ENCODE measurements at places on chromosomes 7 and 10.

DNA sequence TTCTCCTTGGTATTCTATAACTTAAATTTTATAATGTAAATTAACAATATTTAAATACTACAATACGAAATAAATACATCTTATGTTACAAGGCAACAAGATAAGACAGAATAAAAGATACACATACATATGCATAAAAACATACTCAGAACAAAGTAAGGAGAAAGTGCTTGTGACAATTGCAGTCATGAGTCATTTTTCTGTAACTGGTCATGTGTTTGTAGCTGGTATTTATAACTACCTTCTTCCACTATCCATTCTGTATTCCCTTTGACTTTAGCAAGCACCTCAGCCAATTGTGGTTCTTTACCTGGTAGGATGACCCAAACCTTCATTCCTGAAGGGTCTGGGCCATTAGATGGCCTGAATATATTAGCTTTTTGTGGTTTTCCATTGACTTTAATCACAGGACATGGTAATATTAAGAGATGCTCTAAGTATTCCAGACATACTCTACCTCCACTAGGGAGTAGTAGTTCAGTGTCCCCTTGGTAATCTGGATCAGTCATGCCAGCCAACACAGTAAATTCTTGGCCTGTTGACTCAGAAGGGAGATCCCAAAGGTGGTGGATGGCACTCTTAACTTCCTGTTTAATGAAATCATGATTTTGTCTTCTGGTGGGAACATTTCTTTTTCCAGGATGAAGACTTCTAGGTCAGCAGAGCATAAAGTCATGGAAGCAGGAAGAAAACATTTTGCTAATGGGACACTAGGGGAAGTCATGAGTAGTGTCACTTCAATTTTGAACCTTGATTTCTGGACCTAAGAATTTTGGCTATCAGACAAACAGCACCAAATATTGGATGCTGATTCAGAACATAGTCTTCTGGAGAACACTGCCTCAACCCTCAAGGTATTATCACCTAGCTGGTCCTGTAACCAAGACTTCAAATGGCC lies 733.7 kb upstream of the IGFBP3 start:
- DNase-seq, result no peak

GRCh38 chr10:70137927-70138883 lies 5.6 kb upstream of the AIFM2 start:
- no peak for DNase-seq

GRCh38 chr10:86359111-86359510 lies 7.5 kb downstream of the GRID1 start:
- no peak for DNase-seq

DNA sequence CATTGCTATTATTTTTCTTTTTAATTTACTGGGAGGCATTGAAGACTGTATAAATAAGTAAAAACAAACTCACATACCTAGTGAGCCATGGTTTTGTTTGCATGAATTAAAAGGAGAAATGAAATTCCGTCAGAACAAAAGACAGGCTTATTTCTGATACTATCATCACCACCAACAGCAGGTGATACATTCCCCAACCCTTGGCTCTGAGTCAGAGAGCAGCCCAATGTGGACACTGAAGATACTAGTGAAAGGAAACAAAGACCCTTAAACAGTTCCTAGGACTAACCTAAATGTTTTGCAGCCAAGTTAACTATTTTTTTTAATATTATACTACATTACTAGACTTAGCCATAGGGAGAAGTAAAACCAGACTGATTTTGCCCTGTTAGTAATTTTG lies 31.6 kb downstream of the CHRM2 start:
- DNase-seq, result no peak

GRCh38 chr7:140640060-140640637 lies 464 bp downstream of the DENND2A start:
- peak; percentile 42 for DNase-seq

GRCh38 chr7:111878785-111879184 lies 316.5 kb upstream of the IMMP2L start:
- no peak for DNase-seq

GRCh38 chr10:49255883-49256282 lies 43.1 kb upstream of the C10orf71 start:
- no peak for DNase-seq

DNA sequence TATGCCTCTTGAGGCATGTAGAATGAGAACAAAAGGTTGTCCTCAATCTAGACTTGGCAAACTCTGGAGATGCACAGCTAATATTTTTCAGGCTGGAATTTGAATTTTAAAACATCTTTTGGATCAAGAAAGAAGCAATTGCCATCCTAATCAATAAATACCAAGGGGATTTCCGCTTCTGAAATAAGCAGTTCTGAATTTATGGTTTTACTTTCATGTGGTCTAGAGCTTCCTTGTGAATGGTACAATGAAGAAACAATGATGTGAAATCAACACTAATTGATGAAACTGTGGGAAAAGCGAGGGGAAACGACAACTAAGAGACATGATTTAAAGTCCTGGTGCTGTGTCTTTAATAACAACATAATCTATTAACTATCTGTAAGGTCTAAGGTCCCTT lies 1202.7 kb downstream of the SORCS3 start:
- DNase-seq, result no peak

GRCh38 chr10:92801978-92802872 lies 46.1 kb upstream of the EXOC6 start:
- no peak for DNase-seq

DNA sequence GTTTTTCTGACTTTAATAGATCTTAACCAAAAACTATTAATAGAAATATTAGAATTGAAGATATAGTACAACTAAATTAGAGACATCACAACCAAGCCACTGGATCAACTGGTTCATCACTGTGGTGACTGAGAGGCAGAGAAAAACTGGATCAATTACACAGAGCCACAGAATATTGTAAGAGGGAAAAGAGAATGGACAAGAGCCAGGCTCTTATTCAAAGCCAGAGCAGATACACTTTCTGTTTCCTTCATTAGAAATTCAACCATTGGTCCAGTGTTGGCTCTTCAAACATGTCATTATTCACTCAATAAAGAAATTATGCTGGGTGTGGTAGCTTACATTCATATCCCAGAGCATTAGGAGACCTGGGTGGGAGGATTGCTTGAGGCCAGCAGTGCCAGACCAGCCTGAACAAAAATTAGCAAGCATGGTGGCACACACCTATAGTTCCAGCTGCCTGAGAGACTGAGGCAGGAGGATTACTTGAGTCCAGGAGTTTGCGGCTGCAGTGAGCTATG lies 295.1 kb downstream of the NEBL start:
- DNase-seq, result no peak

- no peak for DNase-seq
Observed at GRCh38 chr10:88541116-88541626, 41.9 kb downstream of the RNLS start.

DNA sequence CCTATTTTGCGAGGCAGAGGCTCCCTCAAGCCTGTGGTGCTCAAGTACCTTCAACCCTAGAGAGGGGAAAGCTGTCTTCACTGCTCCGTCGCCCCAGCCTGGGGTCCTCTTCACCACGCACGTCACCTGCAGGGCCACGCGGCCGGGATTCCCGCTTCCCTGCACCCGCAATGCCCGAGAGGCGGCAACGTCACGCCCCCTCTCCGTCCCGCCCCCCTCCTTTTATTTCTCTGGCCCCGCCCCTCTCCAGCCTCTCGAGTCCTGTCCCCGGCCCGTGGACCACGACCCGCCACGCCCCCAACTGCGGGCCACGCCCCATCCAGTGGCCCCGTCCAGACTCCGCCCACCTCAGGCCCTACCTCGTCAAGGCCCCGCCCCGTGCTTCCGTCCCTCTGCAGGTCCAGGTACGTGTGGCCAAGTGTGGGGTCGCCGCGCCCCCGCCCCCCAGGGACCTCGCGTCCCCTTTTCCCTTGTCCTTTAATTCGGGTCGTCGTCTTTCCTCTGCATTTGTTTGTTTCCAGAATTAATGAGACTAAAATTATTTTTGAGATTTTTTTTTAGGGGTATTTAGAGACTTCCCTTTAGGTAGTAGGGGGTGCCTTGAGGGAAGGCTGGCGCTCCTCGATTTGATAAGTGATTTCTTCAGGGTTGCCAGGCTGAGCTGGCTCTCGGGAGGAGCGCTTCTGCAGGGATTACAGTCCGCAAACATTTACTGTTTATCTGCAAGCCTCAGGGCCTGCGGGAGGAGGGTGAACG lies 69.8 kb upstream of the BAIAP2L1 start:
- DNase-seq, result peak; percentile 45

GRCh38 chr10:3413937-3414666 lies 241.5 kb upstream of the PITRM1 start:
- no peak for DNase-seq

DNA sequence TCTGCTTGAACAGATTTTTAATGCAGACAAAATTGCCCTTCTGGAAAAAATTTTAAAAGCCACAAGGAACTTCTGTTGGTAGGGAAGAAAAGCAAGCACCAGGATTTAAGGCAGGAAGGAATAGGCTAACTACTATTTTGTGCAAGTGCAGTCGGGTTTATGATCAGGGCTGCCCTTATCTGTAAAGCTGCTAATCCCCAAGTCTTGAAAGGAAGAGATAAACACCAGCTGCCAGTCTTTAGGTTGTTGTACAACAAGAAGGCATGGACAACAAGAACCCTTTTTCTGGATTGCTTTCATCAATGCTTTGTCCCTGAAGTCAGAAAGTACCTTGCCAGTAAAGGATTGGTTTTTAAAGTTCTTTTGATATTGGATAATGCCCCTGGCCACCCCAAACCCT lies 40.7 kb downstream of the RALA start:
- no peak for DNase-seq

DNA sequence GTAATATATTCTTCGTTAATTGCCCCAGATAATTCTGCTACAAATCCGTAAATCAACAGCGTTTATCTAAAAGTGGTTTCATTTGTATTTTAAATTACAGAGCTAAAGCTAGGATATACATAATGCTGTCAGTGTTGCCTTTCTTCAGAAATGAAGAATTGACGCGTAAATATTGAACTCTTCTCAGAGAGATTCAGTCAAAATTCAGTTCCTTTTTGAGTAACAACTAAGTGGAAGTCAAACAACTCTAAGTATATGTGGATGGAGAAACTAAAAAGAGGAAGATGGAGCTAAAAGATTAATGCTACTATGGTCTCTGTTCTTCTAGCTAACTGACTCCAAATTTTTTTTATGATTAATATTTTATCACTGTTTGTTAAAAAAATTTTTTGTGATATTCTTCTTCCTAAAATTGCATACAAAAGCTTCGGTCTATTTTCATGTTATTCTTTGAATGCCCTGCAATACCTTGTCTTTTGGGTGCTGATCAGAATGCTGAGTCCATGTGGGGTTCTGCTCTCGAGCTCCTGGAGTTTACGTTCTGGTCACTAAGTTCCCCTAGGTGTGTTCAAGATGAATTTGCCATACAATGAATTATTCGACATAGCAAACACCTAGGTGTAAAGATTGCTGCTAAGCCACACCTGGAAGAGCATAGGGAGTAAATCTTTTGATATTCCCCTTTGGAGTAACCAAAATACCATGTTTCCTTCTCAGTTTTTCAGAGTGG lies 20.7 kb downstream of the MDFIC start:
- no peak for DNase-seq

- no peak for DNase-seq
Observed at GRCh38 chr7:75623390-75624133, 115.2 kb downstream of the HIP1 start.

- no peak for DNase-seq
Observed at GRCh38 chr7:70387217-70387616, 744.7 kb upstream of the GALNT17 start.

- DNase-seq, result no peak
Observed at GRCh38 chr7:83359108-83359507, 196.4 kb upstream of the PCLO start.

- no peak for DNase-seq
Observed at GRCh38 chr10:68599771-68600040, 39.6 kb downstream of the TET1 start.

DNA sequence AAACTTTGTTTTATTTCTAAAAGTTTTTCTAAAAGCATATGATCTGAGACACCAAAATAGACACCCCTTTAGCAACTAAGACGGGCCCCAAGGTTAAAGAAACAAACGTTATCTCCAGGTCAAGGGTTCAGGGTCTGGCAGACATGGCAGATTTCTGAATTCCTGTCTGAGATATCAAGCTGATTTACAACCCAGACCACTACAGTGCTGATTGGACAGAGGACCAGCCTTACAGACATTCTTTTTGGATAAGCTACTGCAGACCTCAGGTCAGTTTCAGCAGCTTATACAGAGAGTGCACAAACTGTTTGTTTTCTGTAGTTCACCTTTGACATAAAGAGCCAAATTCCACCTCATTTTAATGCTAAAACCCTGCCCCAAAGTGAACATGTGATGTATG lies 34.8 kb downstream of the SVOPL start:
- DNase-seq, result no peak

DNA sequence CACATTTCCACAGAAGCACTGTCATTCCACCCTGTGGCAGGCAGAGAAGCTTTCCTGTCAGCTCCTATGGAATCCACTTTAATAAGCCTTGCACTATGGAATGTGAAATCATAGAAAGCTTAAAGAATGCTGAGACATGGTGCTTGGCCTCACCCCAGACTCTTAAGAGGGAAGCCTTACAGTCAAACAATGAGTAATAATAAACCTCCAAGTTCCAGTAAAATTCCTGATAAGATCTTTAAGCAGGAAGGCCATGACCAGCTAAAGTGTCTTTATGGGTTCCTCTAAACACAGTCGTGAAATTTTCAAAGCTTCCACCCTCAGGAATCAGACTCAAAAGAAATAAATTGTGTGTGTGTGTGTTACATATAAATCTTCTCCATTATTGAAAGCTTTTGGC lies 11.9 kb upstream of the TEX36 start:
- DNase-seq, result no peak

DNA sequence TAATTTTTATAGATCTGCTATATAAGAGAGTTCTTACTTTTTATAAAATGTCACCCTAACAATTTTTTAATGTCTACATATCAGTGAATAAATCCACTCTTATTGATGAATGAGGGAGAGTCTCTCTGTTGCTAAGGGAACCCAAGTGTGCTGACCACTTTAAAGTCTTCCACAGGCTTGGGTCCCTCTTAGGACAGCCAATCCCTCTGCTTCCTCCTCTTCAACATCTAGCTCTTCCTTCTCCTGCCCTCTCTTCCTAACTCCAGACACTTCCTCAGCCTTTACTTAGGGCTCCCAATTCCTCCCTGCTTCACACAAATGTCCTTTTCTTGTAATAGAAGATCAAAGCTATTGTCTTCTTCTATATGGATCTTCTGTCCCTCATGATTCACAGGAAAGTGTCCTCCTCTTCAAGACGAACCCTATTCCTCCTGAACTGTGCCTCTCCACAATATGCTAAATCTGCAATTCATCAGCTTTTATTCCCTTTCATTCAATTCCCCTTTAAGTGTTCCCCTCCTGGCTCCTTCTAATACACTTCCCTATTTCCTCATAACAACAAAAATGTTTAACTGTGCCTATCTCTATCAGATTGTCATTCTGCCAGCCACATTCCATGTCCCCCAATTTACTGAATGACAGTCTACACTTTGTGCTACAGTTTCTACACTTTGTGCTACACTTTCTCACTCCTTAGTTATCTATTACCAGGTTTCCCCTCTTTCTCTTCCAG lies 37.7 kb downstream of the CDK6 start:
- DNase-seq, result no peak

DNA sequence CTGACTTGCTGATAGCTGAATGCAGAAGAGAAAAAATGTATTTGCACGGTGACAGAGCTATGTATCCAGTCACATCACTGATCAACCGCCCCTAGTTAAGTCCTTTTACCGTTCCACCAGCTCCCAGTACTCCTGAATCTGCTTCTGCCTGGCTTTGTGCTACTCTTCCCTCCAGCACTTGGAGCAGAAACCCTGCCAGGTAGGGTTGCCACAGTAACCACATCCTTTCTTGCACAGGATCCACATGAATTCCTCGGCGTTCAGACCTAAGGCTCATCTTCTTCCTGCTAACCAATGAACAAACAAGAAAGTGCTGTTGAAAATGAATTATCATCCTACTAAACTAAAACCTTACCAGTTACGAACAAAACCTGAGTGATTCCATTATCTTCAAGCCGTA lies 52.0 kb upstream of the KCTD7 start:
- DNase-seq, result no peak
